Stimulated activated CD4-positive, alpha-beta T cell treated with anti-CD3 and anti-CD28 coated beads, Interleukin-1b, Interleukin-23, amount 100 ng/mL, for 48 hours (primary cell): ENCODE measurements at places on chromosomes 1 and 21.
A peak's percentile ranks its signal among the peaks of the same experiment; 100 is the strongest.

- no peak for DNase-seq
These were observed 23.1 kb upstream of the B3GALNT2 start for GRCh38 chr1:235527196-235527814.

DNA sequence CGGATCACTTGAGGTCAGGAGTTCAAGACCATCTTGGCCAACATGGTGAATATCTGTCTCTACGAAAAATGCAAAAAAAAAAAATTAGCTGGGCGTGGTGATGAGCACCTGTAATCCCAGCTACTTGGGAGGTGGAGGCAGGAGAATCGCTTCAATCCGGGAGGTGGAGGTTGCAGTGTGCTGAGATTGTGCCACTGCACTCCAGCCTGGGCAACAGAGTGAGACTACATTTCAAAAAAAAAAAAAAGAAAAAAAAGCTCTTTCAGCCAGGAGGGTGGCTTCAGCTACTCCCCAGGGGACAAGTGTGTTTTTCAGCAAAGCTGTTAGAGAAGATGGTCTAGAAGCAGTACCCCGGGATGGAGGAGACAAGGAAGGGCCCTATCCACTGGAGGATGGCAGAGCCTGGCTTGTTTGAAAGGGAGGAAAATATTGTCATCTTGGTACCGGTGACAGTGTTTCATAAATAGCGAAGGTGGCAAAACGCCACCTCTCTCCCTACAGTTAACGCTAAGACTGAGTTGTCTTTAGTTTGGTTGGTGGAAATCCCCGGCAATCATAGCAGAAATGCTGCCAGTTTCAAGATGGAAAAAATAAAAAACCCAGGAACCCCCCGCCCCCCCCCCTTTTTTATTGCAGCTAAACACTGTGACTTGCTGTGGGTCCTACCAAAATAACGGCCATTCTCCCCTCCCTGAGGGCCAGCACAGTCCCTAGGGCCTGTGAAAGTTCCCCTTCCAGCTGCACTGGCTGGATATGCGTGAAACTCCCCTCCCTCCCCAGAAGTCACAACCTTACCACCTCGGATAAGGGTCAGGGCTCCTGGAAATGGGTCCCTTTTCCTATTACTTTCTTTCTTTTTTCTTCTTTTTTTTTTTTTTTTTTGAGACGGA is 3.5 kb downstream of the PIK3CD start:
- DNase-seq: peak; percentile 71

GRCh38 chr1:145886390-145886789 is 724 bp upstream of the ANKRD35 start:
- DNase-seq: no peak

DNA sequence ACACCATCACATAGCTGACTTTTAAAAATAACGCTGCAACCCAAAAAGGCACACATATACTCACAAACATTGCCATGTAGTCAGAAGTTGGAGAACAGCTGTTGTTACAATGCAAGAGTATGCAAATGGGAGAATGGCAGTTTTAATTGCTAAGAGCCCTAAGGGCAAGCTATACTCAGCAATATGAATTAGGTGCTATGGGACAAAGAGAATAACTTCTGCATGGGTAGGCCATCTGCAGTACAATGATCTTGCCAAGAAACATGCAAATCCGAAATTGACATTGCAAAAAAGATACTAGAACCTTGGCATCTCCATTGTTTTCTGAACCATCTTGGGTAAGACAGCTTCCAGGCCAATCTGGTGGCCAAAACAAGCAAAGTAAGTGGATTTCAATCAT is 697.8 kb downstream of the LRRIQ3 start:
- DNase-seq: no peak

DNA sequence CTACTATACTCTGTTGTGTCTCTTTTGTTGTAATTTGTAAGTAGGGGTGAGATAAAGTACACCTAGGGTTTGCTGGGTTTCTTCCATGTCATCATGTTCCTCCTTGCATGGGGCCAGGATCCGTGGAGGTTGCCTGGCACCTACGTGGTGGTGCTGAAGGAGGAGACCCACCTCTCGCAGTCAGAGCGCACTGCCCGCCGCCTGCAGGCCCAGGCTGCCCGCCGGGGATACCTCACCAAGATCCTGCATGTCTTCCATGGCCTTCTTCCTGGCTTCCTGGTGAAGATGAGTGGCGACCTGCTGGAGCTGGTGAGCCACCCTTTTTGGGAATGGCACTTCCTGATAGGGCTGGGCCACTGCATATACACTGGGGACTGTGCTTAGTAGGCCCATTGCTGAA is 4.4 kb downstream of the PCSK9 start:
- DNase-seq: no peak

GRCh38 chr1:145824499-145824842 is 471 bp downstream of the POLR3C start:
- DNase-seq: no peak

DNA sequence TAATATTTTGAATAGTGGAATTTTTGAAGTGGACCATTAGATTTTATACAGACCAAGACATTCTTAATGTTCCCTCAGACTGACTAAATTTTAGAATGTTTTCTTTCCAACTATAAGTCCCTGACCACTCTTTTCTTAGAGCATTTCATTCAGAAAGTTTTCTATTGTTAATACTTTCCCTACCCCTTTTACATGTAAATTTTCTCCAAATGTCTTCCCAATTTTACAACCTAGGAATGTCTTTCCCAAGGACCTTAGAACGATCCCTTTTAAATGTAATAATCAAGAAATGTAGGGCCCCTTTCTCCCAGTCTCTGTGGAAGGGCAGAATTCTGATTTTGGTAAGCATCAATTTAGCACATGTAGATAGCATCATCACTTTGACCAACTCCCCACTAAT is 730.0 kb upstream of the B3GALT2 start:
- DNase-seq: no peak

- DNase-seq: no peak
These were observed 2.8 kb downstream of the PLA2G5 start for GRCh38 chr1:20072771-20073170.

DNA sequence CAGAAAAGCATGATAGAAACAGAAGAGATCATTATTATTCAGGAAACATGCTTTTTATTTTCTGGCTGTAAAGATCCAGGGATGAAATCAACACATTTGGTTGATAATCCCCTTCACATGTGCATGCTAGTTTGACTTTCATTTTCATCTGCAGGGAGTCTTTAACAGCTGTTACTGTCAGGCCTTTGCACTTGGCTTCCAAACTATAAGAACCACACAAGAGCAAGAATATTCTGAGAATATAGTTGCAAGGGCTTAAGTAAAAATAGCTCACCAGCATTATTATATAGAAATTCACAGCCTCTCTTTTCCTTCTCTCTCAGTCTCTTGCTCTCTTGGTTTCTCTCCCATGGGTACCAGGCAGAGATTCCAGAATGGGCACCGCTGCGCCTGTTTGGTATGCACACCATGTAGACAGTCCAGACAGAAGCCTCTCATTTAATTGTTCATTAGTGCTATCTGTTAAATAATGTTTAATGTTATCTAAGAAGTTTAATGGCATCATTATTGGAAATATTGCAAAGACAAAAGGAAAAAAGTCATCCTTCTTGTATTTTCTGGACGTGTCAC is 622.3 kb upstream of the PLXNA2 start:
- no peak for DNase-seq

DNA sequence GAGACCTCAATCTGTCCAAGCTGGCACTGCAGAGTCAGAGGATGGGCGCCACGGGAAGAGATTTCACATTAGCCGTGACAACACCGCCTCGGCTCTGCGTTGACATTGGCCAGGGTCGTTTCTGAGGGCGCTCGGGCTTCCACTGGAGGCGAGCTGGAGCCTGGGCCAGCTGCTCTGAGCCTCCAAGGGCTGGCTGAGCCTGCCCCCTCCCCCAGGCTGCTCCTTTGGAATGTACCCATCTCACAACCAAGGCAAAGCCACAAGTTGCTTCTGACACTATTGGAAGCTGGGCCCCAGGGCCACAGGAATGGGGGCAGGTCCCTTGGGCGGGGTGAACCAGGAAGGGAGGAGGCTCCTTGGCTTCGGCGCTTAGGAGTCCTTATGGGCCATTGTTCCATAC is 12.7 kb downstream of the GPR3 start:
- DNase-seq: no peak

DNA sequence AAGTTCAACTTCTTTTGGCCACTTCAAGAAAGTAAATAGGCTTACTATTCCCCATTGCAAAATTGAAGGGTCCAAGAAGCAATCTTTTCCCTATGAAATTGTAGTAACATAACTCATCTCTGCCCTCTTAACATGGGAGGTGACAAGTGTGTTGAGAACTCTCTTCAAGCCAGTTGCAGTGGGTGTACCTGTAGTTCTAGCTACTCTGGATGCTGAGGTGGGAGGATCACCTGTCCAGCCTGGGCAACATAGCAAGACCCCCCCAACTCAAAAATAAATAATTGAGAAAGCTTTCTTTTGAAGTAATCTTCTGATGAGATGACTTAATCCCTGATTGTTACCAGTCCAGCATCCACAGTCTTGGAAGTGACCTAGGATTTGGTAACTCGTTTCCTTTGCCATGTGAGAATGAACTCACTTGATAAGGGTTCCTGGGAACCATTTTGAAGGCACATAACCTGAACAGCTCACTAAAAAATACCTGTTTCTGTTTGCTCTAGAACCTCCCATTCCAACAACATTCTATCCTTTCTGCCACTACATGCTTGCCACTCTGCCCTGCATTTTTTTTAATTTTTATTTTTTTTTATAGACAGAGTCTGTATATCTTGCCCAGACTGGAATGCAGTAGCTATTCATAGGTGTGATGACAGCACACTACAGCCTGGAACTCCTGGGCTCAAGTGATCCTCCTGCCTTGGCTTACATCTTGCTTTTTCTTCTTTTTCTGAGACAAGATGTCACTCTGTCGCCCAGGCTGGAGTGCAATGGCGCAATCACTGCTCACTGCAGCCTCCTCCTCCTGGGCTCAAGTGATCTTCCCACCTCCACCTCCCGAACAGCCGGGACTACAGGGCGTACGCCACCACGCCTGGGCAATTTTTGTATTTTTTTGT is 1.4 kb upstream of the IPO9 start:
- DNase-seq: no peak

GRCh38 chr1:228717081-228717480 is 18.2 kb upstream of the RHOU start:
- no peak for DNase-seq

- no peak for DNase-seq
These were observed 683.4 kb downstream of the PTPRC start for GRCh38 chr1:199322278-199322677.

GRCh38 chr1:199064971-199065370 is 426.1 kb downstream of the PTPRC start:
- DNase-seq: no peak

GRCh38 chr1:232718928-232719927 is 86.0 kb upstream of the MAP10 start:
- DNase-seq: no peak

DNA sequence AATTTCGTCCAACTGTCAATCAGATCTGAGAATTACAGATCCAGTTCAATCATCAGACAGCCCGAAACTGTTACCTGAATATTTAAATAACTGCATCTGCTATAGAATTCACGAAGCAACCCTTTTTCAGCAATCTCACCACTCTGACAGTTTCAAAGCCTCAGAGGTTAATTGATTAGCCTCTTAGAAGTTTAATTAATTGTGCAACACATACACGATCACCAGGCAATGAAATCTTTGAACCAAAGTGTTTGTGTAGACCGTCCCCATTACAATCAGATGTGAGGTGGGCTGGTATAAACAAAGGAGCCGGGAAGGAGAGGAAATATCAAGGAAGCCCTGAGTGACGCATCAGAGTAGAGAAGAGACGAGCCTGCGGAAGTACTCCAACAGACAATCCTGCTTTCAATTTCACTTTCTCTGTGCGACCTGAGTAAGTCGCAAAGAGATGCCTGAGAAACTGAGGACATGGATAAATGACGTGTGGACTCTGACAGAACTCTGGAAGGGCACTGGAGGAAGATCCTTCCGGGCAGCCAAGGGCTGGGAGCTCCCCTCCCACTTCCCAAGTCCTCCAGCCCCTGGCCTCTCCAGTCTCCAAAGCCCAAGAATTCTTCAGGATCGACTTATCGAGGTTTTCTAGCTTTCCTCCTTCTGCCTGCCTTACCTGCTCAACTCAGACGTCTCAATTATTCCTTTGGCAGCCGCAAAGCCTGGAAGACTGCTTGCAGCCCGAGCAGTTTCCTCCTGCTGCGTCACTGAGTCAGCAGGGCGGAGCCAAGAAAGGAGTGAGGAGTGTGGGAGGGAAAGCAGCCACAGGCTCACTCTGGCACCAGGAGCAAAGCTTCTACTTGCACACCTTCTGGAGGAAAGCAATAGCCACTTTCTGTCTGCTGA is at the start of gene RNASEL:
RNASEL (minus strand) TSS at position 757 of the 897 bp plus-strand sequence. CDS start 2,450 bp downstream, outside the sequence.
- DNase-seq: peak; percentile 52

DNA sequence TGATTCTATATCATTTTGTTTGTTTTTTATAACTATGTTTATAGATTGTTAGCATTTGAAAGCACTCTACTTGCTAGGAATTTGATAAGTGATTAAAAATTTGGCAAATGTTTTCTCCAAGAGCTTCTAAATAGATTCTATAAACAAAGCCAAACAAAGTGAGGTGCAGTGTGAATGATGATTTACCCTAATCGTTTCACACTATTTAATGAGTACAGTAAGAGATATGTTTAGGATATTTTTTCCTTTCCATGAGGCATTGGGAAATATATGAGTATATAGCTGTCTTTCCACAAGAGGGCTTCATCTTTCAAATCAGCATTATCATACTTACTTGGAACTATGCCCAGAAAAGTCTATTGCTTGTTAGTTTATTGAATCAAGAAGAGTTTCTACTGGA is 277.0 kb upstream of the BRINP3 start:
- no peak for DNase-seq

DNA sequence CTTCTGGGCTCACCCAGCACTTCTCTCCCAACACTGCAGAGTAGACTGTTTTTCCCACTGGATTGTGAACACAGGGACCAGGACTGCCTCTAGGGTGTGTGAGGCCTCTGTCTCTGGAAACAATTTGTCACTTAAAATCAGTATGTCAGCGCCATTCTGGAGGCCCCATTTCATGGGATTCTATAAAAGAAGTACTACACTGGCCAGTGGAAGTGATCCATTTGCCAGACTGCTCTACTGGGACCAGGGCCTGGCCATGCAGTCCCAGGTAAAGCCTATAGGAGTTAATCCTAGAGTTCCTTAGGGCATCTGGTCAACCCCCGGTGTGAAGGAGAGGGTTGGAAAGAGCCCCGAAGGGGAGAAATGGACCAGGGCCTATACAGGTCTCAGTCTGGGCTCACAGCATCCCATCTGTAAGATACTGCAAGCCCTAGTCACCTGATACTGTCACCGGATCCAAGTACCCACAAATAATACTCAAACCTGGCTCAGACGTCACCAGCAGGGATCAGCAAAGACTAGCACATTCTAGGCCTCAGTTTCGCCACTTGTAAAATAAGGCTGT is 245.0 kb downstream of the FOXD2 start:
- DNase-seq: no peak

GRCh38 chr1:4794020-4794780 is 139.8 kb downstream of the AJAP1 start:
- DNase-seq: no peak

- no peak for DNase-seq
These were observed 14.0 kb downstream of the KRTAP21-2 start for GRCh38 chr21:30733026-30733425.

DNA sequence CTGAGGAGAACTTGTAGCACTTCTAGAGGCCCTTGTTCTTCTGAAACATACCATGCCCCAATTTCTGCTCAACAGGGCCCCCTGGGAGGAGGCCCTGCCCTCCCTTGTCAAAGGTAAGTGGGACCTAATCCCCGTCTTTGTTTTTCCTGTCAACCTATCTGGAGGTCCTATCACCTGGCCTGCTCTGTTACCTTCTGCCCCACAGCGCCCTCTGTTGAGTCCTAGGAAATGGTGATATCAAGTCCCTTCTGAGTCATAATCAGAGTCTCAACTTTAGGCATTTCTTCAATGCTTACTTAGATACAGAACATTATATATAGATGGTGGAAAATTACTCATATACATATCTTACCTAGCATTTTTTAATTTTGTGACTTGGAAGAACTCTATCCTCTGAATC is 28.2 kb upstream of the FCRL4 start:
- DNase-seq: peak; percentile 15
